ENCODE measurements at places on chromosomes 2 and 18.

GRCh38 chr2:64442801-64443429, 11.0 kb upstream of the LGALSL start:
- DNase-seq = no peak

DNA sequence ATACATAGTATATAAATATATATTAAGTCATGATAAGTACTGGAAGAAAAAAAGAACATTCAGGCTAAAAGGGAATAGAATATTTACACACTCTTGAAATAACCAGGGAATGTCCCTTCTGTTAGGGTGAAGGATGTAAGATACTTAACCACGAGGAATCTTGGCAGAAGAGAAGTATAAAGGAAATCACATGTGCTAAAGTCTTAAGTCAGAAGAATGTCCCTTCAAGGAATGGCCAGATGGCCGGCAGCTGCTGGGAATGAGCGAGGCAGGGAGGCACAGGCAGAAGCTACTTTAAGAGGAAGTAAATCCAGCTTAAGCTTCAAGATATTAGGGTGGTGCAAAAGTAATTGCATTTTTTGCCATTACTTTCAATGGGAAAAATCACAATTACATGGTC, 5.5 kb downstream of the CCDC102B start:
- no peak for DNase-seq

- no peak for DNase-seq
Observed at GRCh38 chr2:168686452-168687191, 115.8 kb upstream of the NOSTRIN start.

GRCh38 chr2:216206821-216207220, 97.7 kb downstream of the XRCC5 start:
- DNase-seq = no peak

DNA sequence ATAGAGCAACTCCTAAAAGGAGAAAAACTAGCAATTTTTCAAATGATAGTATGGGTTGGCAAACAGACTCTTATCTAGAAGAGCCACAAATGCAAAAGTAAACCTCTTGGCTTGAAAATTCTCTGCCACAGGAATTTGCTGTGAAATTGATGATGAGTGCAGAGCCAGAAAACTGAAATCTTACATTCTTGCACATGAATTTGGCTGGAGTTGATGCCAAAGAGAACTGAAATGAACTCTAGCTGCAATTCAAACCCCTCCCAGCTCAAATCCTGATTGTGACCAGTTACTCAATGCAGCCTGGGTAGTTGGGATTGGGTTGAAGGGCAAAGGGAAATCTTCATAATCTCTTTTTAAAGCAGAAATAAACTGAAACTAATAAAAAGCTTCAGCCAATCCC, 266.6 kb downstream of the PDE11A start:
- no peak for DNase-seq

DNA sequence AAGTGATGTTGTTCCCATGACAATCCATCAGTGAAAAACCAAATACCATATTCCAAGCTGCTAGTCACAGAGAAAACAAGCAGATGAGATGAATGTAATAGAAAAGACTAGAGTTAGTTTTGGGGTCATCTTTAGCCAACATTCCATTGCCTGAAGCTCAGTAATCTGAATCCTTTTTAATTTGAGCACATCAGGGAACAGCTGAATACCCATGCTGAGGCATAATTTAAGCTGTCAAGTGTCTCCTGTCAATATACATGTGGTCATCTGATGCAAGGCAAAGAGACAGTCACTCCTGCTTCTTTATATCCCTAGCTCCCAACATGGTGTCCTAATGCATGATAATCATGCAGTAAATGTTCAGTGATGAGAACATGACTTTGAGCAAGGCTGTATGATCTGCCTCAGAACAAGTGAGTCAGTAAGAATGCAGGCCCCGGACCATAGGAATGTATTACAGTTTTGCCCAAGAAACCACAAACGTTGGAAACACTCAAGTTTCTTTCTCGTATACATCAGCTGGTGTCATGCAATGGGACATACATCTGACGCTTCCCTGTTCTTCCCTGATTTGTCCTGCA, 48.0 kb downstream of the CDK15 start:
- DNase-seq = no peak

DNA sequence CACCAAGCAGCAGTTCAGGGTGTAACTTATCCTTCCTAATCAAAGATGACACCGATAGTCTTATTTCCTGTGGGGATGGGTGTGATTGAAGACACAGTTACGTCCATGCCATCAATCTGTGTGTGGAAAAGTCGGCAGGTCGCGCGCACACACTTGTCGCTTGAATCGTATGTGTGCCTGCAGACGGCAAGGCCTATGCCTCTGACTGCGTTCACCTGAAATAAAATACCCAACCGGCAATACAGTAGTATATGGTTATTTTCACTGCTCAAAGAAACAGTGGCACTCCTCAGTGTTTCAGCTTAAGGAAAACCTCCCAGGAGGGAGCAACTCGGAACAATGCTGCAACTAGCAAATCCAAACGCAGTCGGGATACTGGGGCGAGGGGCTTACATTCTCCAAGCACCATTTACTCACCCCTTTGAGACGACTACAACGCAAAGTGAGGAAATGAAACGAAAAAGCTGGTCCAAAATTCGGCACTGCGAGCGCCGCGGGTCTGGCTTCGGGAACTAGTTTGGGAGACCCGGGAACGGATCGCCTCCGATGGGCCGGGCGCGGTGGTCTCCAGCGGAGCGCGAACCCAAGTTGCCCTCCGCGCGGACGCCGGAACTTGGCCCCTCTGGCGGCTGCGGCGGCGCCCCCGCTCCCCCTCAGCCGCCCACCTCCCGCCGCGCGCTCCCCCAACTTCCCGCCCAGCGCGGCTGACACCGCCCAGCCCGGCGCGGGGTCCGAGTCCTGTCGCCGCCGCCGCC, 675 bp downstream of the PRKD3 start:
- DNase-seq = no peak

DNA sequence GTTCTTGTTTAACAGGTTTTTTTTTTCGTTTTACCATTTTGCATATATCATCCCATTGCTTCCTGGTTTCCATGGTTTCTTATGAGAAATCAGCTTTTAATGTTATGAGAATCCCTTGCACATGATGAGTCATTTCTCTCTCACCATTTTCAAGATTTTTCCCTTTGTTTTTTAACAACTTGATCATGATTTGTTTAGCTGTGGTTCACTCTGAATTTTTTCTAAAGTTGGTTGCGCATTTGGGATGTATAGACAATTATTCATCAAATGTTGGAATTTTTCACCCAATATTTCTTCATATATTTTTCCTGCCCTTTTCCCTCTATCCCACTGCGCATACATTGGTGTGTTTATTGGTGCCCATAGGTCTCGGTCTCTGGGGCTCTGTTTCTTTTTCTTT, 42.4 kb upstream of the BIN1 start:
- DNase-seq = no peak

DNA sequence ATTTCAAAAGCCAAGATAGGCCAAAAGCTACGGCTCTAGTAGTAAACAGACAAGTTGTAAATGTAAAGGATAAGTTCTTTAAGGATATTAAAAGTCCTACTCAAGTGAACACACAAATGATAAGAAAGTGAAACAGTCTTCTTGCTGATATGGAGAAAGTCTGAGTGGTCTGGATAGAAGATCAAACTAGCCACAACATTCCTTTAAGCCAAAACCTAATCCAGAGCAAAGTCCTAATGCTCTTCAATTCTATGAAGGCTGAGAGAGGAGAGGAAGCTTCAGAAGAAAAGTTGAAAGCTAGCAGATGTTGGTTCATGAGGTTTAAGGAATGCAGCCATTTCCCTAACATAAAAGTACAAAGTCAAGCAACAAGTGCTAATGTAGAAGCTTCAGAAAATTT, 111.7 kb upstream of the ZEB2 start:
- no peak for DNase-seq

DNA sequence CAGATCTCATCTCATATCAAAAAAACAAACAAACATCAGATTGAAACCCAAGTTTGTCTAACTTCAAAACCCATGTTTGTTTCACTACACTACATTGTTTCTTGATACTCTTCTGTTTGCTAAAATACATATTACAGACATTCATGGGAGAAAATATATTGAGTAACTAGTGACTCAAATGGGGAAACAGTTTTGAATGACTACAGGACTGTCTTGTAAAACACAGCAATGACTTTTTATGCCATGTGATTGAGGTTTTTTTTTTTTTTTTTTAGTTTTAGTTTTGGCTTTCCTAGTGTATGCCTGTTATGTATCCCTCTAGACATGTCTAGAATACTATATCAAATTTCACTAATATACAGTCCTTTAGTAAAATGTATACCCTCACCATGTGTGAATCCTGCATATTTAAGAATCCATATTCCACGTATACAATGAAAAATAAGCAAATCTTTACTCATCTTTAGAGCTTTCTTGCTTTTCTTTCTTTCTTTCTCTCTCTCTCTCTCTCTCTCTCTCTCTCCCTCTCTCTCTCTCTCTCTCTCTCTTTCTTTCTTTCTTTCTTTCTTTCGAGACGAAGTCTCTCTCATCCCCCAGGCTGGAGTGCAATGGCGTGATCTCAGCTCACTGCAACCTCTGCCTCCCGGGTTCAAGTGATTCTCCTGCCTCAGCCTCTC, 46.6 kb upstream of the SERTAD2 start:
- DNase-seq = no peak

All from RWPE2 (cell line).